ENCODE measurements at places on chromosomes 3 and 15.
A peak's percentile ranks its signal among the peaks of the same experiment; 100 is the strongest.

GRCh38 chr15:25055356-25056068, 100.7 kb downstream of the SNRPN start:
- DNase-seq, result no peak

GRCh38 chr3:87468938-87469337, 192.6 kb upstream of the POU1F1 start:
- DNase-seq, result no peak

DNA sequence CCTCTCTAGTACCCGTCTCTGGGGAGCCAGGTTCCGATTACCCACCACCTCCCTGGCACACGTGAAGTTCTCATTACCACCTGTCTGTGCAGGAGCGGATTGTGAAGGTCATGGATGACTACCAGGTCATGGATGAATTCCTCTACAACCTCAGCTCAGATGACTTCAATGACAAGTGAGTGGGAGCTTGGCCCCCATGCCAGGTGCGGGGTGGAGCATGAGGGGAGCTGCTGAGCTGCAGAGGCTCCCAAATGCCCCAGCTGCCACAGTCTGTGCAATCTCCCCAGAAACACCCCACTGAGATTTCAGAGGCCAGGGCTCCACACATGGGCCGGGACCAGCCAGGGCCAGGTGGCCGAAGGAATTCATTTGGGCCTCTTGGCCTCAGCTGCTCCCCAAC, 34.3 kb downstream of the DNAH1 start:
- DNase-seq, result no peak

DNA sequence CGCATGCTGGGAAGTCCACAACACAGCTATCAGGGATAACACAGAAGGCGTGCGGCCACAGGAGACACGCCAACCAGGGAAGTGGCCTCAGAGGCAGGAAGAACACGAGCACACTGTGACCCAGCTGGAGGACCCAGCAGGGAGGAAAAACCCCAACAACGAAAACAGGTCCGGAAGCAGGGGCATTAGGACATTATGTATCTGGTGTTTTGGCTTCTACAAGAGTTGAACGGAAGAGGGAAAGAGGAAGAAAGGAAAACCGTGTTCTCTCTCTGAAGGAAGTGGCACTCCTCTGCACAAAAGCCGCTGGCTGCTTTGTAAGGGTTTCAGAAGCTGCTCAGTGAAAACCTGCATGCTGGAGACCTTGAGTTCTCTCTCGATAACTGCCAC, 61.8 kb downstream of the HACD2 start:
- peak; percentile 7 for DNase-seq

- no peak for DNase-seq
Measured at GRCh38 chr15:89370120-89370977, 35.7 kb upstream of the POLG start.

- DNase-seq, result no peak
Measured at GRCh38 chr3:72964633-72965032, 32.0 kb upstream of the PPP4R2 start.

DNA sequence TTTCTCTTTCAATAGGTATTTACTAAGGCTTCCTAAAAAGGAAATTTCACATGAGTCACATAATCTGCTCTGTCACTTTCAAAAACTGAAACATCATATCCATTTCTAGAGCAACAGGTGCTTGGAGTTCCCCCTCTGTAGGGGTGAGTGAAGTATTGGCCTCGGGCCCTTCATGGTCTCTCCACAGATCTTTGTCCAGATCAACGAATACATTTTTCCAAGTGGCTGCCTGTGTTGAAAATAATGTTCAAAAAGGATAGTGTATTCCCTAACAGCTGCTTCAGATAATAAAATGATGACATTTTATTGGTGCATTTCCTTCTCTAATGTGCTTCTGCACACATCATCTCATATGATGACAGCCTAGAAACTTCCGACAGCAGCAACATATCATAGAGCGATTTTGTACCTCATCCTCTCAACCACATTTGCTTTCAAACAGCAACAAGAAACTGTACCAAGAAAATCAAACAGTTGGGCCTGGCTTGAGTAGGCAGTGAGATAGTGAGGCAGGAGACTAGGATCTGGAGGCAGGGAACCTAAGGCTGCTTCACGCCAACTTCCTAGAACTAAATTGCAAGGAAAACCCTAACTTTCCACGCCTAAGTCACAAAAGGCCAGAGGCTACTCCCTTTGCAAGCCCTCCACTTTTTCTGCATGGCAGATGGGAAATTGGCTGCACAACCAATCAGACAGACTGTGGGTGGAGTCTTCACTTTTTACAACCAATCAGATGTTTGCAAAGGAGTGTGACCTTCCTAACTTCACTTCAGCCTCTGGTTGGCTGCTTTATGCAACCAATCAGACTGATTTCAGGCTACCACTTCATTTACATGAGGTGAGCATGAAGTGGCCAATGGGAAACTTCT, 340.2 kb downstream of the LRRC3B start:
- DNase-seq, result no peak

- DNase-seq, result no peak
Measured at GRCh38 chr3:106025151-106025722, 156.4 kb upstream of the CBLB start.

GRCh38 chr3:112247350-112247749, 46.7 kb downstream of the SLC9C1 start:
- DNase-seq, result no peak

DNA sequence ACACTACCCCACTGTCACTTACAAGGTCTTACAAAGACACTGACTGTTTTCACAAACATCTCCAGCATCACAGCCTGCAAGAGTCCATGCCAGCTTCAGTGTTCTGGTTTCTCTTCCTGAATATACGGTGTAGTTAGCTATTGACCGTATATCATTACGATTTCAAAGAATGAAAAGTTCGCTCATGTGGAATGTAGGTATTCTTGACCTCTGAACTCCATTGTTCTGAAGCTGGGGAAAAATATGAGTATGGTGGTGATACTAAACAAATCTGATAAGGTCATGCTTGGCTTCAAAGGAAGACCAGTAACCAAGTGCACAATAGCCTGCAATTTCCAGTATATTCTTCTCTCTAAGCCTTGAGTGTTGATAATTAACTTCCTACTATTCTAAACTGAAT, 315.7 kb upstream of the WNT5A start:
- no peak for DNase-seq

DNA sequence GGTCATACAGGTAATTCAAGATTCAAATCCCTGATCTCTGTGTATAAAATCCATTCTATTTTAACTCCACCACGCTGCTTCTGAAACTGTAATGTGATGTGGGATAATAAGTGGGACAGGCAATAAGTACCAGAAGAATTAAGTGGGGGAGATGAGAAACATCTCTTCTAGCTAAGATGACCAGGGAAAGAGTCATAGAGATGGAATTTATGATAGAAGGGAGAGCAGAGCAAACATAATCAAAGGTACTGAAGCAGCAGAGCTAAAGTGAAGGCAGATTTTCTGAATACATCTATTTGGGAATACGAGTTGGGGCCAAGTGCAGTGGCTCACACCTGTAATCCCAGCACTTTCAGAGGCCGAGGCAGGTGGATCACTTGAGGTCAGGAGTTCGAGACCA, 4.9 kb downstream of the MRPL47 start:
- DNase-seq, result no peak

GRCh38 chr3:151499168-151499567, 38.3 kb upstream of the IGSF10 start:
- no peak for DNase-seq

GRCh38 chr3:117706037-117706436, 996.5 kb downstream of the TUSC7 start:
- no peak for DNase-seq

DNA sequence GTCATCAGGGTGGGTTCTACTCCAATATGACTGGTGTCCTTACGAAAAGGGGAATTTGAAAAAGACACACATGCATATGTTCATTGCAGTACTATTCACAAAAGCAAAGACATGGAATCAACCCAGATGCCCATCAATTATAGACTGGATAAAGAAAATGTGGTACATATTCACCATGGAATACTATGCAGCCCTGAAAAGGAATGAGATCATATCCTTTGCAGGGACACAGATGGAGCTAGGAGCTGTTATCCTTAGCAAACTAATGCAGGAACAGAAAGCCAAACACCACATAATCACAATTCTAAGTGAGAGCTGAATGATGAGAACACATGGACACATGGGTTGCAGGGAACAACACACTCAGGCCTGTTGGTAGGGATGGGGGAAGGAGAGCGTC, 24.8 kb upstream of the TICRR start:
- no peak for DNase-seq

DNA sequence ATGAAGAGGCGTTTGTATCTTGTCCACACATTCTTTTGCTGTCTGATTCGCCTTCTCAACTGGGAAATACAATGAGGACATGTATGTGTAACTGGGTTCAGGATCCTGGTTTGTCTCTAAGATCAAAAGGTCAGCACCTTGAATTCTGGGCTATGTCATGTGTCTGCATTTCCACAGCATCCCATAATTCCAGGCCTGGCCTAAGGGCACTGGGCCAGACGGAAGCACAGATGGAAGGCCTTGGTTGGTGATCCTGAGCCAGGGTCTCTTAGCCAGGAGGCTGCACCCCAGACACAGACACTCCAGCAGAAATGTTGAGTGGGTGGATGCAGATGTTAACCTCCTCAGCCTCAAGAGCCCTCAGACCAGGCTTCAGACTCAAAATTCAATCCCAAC, 23.7 kb upstream of the HERC1 start:
- DNase-seq, result no peak

DNA sequence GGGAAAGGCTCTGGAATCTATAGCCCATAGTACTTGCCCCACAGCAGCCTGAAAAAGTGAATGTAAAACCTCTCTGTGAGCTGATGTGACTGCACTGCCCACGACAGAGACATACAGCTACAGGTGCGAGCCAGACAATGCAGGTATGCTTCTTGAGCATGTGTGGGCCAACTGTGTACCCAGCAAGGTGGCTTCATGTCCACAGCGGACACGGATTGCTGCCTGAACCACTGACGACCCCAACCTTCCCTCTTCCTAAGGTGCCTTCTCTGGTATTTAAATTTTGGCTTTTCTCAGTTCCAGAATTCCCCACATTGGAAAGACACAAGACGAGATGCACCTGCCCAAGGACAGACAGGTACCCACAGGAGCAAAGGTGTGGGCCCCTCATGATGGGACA, 65.8 kb downstream of the SCN5A start:
- DNase-seq, result no peak

- no peak for DNase-seq
Measured at GRCh38 chr3:53740956-53741355, 105.3 kb downstream of the CHDH start.

DNA sequence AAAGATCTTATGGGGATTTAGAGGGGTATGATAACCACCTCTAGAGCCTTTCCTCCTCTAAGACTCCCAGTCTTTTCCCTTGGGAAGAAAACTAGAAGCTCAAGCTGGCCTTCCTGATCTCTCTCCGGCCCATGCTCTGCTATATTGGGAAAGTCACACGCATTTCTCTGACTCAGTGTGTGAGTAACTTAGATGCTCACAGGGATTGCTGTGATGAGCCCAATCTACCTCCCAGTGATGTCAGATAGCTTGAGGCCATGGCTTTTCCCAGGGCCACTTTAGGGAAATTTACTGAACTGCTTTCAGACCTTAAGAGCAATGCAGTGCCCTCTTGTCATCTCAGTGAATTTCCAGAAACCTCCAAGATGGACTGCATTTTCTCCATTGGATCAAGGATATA, 8.6 kb upstream of the ST8SIA2 start:
- no peak for DNase-seq

DNA sequence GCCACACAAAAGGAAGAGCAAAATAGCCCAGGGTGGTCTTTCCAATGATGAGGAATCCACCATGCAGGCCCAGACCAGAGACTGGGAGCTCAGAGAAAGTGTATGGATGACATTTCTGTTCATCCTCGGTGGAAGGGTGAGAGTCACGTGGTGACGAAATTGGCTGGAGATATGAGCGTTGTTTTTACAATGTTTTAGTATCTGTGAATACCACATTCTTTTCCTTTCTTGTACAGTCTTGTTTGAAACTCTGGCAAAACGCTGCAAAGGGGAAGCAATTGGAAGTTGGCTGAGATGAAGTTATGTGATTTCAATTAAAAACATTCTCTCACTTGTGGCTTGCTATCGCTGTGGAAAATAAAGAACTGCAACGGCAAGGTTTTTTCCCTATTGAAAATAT, 137.5 kb downstream of the MAGI1 start:
- DNase-seq, result no peak

DNA sequence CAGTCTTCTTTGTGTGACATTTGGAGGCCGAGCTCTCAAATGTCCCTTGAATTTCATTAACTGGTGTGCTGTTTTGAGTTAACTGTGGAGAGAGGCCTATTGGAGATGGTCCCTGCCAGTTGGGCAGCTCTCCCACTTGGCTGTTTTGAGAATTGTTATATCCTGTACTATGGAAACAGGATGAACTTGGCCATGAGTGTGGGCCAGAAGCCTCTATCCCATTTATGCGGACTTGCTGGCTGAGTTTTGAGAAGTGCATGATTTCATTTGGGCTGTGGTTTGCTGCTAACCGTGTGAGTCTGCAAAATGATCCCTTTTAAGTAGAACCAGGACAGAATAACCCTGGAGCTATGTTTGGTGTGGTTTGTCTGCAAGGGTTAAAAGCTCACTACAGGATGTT, 366.0 kb downstream of the PTPRG start:
- DNase-seq, result peak; percentile 56

GRCh38 chr15:76059320-76060117, at the start of gene TMEM266:
Gene TMEM266 (plus strand): TSS chr15:76059985. CDS start chr15:76134264, 74,279 bp downstream.
- no peak for DNase-seq

GRCh38 chr3:5053021-5053831, 68.9 kb upstream of the ARL8B start:
- peak; percentile 48 for DNase-seq

DNA sequence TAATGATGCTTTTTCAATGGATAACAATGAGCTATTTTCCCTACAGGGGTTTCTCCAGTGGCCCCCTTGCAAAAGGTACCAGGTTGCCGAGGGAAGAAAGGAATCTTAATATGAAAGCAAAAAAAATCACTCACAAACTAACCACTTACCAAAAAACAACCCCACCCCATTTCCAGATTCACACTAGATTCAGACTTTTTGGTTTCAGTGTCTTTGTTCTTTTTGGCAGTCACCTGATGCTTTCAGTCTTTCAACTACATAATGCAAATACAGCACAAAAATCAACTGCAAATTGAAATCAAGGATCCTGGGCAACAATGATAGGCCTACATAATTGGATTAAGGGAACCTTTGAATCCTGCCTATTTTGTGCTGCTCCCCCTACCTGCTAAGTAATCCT, 71.1 kb upstream of the RAP2B start:
- no peak for DNase-seq

- no peak for DNase-seq
Measured at GRCh38 chr15:34944936-34945335, 24.6 kb downstream of the AQR start.

DNA sequence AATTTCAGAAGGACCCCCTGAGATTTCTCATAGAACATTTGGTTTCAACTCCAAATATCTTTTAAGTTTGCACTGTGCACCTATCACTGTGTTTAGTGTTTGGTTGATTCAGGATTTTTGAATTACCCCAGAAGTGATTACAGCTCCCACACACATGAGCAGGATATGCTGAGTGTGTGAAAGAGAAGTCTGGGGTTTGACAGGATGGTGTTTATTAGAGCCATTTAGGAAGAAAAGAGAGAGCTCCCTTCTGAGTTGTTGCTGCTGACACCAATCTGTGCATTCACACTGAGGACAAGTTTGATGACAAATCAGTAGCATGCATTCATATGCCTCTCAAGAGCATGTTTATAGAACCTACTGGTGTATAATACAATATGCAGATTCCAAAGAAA, 118.1 kb downstream of the RPL22L1 start:
- no peak for DNase-seq

Data from pons (tissue), 1 donor.